ENCODE measurements at places on chromosomes 5 and 9. TPM values are rescaled to one million over a fixed set of nuclear protein-coding genes. Genes with fewer than 3 reads are reported as not detected.

GRCh38 chr9:306907-307306 lies 92.2 kb downstream of the DOCK8 start:
- no peak for DNase-seq

DNA sequence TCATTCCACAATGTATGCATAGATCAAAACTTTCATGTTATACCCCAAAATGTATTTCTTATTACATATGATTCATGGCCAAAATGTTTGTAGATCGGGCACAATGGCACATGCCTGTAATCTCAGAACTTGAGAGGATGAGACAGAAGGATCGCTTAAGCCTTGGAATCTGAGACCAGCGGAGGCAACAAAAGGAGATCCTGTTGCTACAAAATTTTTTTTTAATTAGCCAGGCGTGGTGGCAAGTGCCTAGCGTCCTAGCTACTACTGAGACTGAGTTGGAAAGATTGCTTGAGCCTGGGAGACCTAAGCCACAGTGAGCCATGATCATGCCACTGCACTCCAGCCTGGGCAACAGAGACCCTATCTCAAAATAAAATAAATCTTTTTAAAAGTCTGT lies 89.9 kb downstream of the MAPKAP1 start:
- DNase-seq: no peak

The PRKACG gene
- not detected for total RNA-seq

The SLCO6A1 gene
- total RNA-seq: 0.75 TPM

All from aorta (tissue), 5 donors.